Activated CD8-positive, alpha-beta memory T cell treated with anti-CD3 and anti-CD28 coated beads for 1 hour (primary cell): ENCODE measurements at places on chromosomes 7 and 10.
A peak's percentile ranks its signal among the peaks of the same experiment; 100 is the strongest.

GRCh38 chr7:577741-578370 lies 58.2 kb upstream of the PDGFA start:
- no peak for DNase-seq

DNA sequence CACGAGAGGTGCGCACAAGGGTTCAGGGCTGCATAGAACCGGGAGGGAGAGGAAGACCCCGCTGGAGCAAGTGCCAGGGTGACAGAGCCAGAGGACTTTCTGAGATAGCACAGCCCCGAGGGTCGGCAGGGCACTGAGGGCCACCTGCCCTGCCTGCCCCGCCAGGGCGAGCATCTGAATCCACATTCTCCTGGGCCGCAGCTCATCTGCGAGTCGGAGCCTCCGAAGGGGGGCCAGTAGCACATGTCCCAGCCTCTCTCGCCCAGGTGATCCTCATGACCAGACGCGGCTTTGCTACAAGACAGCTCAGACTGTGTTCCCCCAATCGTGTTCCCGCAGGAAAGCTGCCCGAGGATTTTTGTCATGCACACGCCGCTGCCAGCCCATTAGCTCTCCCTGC lies 71.2 kb downstream of the ADARB2 start:
- no peak for DNase-seq

DNA sequence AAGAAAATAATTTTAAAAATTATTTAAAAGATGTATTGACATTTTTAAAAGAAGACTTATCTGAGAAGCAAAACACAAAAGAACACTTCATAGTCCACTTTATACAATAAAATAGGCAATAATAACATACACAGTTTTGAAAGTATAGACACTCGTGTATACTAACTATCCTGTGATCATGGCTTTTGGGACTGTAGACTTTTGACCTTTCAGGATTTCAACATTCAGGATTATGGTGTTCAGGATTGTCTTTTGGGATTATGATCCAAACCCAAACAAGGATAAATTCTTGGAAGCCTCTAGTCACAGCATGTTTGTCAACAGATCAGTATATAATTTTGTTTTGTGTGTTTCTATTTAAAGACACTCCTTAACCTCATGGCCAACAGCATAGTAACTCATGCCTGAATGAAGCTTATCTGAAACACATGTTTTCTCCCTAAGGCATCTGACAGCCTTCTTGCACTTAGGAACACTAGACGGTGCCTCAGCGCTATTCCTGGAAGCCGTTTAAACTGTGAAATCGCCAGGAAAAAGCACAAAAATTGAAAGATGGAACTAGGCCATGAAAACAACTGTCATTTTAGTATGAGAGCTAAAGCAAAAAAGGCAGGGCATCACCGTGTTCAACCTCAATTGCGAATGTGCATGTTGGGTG lies 29.9 kb downstream of the GSAP start:
- no peak for DNase-seq

- DNase-seq, result no peak
Measured at GRCh38 chr10:88088441-88089340, 225.3 kb downstream of the PTEN start.

- no peak for DNase-seq
Measured at GRCh38 chr7:48660306-48660870, 264.0 kb upstream of the CDC14C start.

- no peak for DNase-seq
Measured at GRCh38 chr7:102028206-102028826, 210.9 kb downstream of the CUX1 start.

- no peak for DNase-seq
Measured at GRCh38 chr7:142795339-142795863, 24.6 kb downstream of the PRSS2 start.

DNA sequence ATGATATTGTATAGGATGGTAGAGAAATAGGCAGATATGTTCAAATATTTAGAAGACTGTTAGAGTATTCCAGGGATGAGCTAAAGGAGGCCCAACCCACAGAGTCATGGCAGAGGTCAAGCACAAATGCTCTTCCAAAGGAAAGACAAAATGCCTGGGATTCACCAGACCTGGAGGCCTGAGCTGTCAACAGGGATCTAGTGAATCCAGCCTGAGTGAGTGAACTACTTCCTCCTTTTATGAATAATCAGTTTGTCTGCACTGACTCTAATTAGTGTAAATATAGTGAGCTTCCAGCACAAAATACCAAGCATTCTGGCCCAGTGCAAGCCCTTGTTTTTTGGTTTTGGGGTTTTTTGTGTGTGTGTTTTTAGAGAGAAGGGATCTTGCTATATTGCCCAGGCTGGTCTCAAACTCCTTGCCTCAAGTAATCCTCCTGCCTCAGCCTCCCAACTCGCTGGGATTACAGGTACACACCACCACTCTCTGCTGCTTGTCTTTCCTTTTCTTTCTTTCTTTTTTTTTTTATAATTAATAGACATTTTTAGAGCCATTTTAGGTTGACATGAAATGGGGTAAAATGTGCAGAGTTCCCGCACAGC lies 244.4 kb downstream of the SKIDA1 start:
- no peak for DNase-seq

GRCh38 chr10:17387861-17388503 lies 66.4 kb downstream of the ST8SIA6 start:
- no peak for DNase-seq

- no peak for DNase-seq
Measured at GRCh38 chr10:125982260-125982948, 86.0 kb downstream of the FANK1 start.

DNA sequence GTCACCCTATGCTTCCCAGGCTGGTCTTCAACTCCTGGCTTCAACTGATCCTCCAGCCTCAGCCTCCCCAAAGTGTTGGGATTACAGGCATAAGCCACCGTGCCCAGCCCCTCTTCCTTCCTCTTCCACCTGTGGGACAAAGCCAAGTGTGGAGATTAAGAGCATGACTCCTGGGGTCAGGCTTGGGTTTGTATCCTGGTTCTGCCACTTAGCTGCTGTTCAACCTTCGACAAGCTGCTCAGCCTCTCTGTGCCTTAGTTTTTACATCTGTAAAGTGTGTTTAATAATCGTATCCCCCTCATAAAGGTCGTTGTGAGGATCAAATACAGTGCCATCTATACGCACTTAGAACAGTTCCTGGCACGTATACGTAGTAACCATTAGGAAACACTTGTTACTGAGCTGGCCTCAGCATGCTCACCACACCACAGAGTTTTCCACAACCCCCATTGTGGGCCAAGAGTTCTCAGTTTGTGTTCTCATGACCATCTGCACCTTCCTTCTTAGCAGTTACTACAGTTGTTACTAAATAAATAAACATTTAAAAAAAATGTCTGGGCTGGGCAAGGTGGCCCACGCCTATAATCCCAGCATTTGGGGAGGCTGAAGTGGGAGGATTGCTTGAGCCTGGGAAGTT lies 140.5 kb upstream of the BTBD16 start:
- no peak for DNase-seq

- DNase-seq, result no peak
Measured at GRCh38 chr10:131271966-131272365, 39.6 kb downstream of the TCERG1L start.

DNA sequence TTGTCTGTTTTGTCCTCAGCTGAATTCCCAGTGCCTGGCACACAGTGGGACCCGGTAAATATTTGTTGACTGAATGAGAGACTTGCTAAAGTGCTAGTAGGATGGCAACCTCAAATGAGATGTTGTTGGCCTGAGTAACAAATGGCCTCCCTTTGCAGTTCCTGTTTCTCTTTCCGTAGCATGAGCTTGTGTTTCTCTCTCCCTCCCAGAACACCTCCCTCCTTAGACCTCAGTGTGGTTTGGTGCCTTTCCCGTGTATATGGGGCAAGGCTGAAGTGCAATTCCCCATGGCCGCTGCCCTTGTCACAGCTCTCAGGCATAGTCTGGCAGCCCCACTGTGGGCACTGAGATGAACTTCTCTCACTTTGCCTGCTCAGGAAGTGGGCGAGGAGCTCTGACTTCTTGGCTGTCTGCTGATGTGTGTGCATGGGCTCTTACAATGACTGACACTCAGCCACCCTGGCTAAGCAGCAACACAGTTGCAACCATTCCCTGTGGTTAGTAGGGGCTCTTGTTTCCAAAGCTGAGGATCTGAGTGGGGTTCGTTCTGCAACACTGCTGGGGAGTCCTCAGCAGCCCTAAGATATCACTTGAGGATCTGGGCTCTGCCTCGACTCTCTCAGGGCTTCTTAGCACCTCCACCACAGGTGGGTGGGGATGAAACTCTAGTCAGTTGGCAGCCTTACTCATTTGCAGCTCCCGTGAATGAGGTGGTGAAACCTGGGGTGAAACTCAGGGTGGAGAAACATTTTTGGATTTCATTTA lies 136.1 kb downstream of the ICA1 start:
- peak; percentile 49 for DNase-seq

GRCh38 chr7:7793921-7794320 lies 75.5 kb upstream of the RPA3 start:
- no peak for DNase-seq

- no peak for DNase-seq
Measured at GRCh38 chr10:93074597-93075368, 1.1 kb downstream of the CYP26A1 start.

- no peak for DNase-seq
Measured at GRCh38 chr10:11234857-11235531, 217.3 kb downstream of the CELF2 start.

DNA sequence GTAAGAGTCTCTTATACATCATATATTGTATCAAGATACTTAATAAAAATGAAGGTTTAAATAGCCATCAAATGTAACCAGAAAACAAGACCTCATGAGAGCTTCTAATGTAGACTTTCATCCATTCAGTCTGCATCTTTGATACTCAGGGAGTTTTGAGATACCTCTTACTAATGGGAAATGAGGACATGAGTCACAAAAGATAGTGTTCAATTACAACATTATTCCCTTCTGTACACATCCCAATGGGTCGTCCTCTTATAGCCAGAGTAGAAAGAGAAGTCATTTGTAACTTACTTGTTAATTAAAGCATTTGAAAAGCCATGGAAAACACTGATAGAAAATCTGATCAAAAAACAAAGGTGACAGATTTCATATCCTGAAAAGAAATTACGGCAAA lies 19.4 kb downstream of the SHTN1 start:
- no peak for DNase-seq

DNA sequence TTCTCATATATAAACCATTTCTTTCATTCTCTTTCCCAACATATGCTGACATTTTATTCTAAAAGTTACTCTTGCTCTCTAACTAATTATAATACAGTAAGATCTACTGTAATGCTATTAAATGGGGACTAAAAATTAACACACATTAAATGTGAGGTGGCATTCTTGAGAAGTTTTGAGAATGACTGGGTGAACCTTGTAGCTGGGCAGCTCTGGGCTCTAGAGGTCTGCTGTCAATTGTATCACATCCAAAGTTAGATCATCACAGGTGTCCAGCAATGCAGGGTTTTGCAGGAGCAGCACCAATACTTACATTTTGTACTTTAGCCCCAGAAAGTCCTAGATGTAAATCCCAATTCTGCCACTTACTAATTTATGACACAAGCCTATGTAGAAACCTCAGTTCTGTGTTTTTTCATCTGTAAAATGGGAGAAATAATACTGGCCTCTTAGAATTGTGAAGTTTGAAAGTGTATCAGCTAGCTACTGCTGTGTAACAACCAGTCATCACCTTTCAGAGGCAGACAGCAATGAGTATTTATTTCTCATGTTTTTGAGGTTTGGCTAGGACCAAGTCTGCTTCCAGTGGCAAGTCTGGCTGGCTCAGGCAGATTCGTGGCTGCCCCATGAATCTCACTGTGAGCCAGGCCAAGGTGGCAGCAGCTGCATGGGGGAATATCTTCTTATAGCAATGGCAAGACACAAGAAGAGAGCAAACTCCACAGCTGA lies 79.6 kb upstream of the EMX2 start:
- DNase-seq, result no peak

- DNase-seq, result no peak
Measured at GRCh38 chr7:81260152-81260551, 341.3 kb upstream of the SEMA3C start.

GRCh38 chr7:29764227-29764626 lies 42.1 kb upstream of the WIPF3 start:
- no peak for DNase-seq

DNA sequence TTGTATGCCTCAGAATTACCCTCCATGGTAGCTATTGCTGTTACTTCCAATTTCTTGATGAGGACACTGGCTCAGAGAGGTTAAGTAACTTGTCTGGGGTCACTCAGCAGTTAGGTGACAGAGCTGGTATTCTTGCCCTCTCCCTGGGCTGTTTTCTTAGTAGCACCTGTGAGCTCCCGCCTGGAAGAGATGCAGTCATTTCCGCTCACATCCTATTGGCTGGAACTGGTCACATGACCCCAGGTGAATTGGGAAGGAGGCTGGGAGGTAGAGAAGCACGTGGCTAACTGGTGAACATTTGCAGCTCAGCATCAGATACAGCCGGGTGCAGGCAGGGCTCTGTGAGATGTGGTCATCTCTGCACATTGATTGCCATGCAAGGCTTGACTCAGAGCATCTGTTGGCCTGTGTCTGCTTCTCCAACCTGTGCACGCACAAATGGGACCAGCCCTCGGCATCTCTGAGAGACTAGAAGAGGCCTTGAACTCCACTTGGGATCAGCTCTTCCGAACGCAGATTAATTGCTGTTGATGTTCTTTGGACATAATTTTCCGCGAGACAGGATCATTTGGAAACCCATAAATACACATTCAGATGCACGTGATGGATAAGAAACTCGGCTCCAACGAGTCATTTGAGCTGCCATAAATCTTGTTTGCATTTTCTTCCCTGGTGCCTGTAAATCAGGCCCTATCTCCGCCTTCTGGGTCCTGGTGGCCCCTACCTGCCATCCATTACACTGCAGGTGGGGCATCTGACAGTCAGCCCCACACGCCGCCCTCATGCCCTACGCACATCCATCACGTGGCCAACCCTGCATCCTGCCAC lies 42.8 kb downstream of the MYL10 start:
- DNase-seq, result no peak

- DNase-seq, result no peak
Measured at GRCh38 chr7:12161146-12161545, 49.9 kb upstream of the TMEM106B start.

GRCh38 chr7:121267612-121268011 lies 61.2 kb upstream of the WNT16 start:
- DNase-seq, result no peak

DNA sequence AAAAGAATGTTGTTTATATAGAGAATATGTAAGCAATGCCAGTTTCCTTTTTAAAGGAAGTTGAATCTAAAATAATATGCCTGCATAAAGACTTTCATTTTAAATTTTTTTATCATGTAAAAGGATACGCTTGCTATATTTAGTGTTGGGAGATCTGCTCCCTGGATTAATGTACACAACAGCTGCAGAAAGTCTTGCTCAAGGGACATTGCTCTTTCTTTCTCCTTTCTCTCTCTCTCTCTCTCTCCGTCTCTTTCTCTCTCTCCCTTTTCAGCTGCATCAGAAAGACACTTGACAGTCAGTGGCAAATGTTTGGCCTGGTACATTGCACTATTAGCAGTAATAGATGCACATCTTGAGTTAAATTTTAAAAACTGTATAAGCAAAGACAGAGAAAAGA lies 739 bp downstream of the MYPN start:
- DNase-seq, result no peak

- DNase-seq, result no peak
Measured at GRCh38 chr7:135808206-135808605, 59.6 kb upstream of the FAM180A start.

GRCh38 chr7:137146012-137146455 lies 197.5 kb downstream of the PTN start:
- DNase-seq, result no peak
